Activated CD4-positive, alpha-beta T cell treated with anti-CD3 and anti-CD28 coated beads, Interleukin-2, amount 50 U/mL, for 48 hours (primary cell): ENCODE measurements at places on chromosomes 5 and 9.
A peak's percentile ranks its signal among the peaks of the same experiment; 100 is the strongest.

GRCh38 chr9:135491764-135492163 lies 8.7 kb upstream of the MRPS2 start:
- no peak for DNase-seq

GRCh38 chr5:9467199-9468059 lies 78.4 kb downstream of the SEMA5A start:
- DNase-seq: no peak

GRCh38 chr5:65086234-65086890 lies 317.6 kb downstream of the CWC27 start:
- no peak for DNase-seq

GRCh38 chr5:67308988-67309688 lies 112.5 kb upstream of the CD180 start:
- no peak for DNase-seq

GRCh38 chr9:37293664-37294524 lies 128.6 kb upstream of the GRHPR start:
- no peak for DNase-seq

- DNase-seq: peak; percentile 55
Observed at GRCh38 chr9:127418037-127418471, 6.1 kb upstream of the ZNF79 start.

DNA sequence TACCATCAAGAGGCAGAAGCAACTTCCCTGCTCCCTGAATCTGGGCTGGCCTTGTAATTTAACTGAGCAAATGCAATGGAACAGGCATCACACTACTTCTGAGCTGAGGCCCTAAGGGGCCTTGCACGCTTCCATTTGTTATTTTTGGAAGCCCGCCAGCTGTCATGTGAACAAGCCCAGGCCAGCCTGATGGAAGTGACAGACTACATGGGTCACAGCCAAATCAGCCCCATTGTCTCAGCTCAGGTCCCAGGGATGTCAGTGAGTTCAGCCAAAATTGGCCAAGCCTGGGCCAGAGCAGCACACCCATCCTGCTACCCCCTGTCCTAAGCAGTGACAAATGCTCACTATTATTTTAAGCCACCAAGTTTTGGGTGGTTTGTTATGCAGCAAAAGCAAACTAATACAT lies 72.8 kb downstream of the PRRT1B start:
- no peak for DNase-seq

- no peak for DNase-seq
Observed at GRCh38 chr9:116905171-116905588, 218.1 kb downstream of the TRIM32 start.

GRCh38 chr5:1495525-1495897 lies 28.2 kb downstream of the LPCAT1 start:
- DNase-seq: no peak

DNA sequence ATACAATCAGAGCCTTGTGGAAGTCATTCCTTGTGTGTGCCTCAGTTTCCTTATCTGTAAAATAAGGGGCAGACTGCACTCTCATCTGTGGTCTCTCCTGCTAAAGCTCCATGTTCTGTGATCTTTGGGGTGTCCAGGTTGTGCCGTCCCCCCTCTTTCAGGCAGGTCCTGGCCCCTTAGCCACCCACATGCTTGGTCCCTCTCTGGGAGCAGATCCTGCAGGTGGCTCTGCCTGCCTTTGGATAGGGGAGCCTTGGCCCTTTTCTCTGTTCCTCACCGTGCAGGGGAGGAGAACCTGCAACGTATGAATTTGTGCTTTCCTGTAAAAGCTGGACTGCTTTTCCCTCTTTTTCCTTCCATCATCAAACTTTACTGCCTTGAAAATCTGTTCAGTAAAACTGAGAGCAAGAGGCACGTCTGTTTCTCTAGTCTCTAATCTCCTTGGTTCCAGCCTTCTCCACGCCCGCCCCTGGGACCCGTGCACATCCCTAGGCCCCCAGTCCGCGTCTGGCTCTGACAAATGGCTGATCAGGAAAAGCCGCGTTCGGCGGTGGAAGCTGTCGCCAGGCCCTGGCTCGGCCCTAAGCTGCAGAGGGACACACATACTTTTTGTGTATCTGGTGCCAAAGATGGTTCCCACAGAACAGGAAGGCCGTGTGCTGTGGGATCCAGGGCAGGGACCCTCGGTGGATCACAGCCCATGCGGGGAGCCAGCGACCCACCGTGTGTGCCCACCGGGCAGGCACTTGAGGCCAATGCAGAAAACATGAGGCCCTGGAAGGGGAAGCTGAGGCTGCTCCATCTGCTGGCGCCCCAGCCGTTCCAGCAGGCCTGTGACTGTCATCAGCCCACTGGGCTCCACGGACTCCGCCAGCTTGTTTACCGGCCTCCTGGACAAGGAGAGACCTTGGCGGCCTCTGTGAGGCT lies 43.4 kb upstream of the COL5A1 start:
- DNase-seq: no peak

- DNase-seq: no peak
Observed at GRCh38 chr5:171749365-171749764, 36.3 kb upstream of the SMIM23 start.

DNA sequence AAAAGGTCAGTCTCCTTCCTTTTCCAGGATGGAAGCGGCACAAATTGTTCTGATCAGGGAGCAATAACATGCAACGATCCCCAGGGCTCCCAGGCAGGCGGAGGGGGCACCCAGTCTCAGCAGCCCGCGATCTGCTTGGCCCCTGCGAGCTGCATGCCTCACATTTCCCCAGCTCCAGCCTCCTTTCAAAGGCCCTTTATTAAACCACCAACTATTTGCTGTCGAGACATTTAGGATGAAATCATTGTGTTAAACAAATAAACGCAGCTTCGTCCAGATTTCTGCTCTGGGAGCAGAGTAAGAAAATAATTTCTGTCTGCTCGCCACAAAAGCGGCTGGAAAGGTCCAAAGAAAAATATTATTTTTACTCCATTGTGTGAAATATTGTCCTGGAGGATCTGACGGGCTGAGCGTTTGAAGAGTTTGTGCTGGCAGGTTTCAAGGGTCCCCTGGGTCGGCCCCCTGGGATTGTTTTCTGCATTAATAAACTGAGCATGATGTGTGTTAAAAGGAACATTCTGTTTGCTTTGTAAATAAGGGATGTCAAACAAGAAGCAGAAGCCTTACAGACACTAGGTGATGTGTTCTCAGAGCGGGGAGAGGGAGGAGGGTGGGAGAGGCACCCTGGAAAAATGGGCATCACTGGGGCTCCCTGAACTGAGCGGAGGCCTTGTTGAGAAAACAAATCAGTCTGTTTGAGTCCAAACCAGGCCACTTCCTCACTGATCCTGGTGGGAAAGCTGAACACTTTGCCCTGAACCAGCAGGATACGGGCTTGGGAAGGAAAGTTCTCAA lies 110.1 kb downstream of the FOXD1 start:
- no peak for DNase-seq

DNA sequence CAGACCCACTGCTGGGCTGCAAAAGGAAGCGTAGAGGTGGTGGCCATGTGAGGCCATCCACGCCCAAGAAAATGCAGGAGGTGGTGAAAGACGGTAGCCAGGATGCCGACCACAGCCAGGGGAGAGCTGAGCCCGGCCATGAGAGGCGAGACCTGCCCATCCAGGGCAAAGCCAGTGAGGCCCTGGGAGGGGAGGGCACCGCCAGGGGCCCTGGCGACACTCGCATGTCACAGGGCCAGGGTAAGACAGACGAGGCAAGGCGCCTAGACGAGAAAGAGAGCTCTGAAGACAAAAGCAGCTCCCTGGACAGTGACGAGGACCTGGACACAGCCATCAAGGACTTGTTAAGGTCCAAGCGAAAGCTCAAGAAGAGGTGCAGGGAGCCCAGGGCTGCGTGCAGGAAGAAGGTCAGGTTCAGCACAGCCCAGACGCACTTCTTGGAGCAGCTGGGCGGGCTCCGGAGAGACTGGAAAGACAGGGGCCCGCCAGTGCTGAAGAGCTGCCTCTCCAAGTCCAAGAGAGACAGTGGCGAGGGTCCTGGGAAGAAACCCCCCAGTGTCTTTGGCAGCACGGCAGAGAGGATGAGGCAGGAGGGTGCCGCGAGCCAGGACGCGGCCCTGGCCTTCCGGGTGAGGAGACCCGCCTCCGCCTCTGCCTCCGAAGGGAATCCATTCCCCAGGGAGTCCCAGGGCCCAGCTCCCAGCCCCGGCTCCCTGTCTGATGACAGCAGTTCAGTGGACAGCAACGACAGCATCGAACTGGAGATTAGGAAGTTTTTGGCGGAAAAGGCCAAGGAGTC lies 6.9 kb downstream of the PPP1R26 start:
- no peak for DNase-seq

DNA sequence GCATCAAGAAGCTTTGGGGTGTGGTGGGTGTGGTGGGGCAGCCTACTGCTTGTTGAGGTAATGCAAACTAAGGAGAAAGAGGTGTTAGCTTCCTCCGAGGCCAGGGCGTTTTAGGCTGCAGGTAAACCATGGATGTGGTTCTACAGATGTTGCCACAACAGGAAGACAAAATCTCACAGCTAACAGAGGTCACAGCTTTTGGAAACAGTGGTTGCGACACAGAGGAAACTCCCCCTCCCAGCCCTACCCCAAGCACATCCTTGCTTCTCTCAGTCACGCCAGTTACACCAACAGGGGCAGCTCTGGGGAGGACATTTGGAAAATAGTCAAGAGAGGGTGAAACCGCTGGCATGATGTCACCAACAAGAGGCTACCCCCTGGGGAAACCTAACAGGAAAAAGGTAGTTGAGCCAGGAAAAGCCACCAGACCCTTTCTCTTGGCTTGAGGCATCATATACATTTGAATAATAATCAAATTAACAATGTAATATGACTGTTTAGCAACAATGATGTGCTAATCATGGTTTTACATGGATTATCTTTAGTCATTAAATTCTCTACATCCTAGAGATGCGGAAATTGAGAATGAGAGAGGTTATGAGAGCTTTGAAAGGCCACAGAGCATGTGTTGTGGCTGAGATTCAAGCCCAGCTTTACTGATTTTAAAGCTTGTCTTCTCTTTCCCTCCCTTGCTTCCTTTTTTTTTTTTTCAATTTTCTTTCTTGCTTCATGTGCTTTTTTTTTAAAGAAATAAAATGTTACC lies 82.2 kb upstream of the IL12B start:
- peak; percentile 70 for DNase-seq

DNA sequence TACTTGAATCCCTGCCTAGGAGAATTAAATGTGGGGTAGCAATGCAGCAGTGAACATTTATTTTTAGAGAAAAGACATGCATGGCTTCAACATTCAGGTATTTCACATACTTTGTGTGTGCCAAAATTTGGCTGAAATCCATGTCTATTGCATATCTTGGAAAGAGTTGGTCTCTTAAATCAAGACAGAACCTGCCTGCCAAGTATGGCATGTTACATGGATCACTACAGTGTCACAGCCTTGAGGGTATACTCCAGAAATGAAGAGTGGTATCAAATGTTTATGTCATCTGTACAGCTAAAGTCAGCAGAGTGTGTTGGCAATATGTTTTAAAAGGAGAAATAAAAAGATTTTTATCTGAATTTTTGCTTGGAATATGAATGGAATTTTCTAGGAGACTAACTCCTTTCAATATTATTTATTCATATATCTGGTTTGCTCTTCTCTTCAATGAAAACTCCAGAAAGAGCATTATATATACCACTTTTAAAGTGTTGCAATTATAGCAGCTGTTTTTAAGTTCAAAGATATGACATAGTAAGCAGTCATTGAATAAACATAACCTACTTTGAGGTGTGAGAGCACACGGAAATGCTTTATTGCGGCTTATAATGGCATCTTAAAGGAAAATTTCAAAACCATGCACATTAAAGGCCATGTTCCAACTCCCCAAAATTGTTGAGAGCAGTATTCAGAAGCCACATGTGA lies 95.4 kb upstream of the MINAR2 start:
- no peak for DNase-seq

GRCh38 chr5:68682400-68683160 lies 411.2 kb upstream of the SLC30A5 start:
- no peak for DNase-seq

DNA sequence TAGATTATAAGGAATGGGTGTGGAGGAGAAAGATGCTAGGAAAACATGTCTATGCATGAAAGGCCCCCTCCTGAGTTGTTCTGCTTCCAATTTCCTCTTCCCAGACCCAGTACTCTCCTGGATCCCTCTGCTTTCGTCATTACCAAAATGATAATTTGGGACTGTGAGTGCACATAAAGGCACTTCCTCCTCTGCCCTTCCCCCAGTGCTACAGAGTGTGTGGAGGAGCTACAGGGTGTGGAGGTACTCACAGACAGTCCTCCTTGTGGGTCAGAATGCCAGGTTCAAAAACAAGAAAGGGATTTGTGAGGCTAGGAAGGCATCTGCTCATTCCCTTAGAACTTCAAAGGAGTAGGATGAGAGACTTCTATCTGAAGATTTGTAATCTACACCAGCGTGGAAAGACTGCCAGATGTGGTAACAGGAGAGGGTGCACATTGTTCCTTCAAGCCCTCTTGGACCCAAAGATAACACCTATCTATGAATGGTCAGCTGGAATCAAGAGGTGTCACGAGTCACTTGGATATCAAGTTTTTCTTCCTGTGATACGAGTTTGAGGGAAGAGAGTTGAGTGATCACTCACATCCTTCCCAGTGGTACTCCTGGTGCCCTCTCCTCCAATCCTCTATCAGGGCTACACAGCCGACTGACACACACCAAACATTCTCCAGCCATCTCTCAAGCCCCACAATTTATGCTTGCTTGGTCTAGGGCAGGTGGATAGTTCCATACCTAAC lies 201.1 kb downstream of the EPB41L4A start:
- DNase-seq: no peak

- no peak for DNase-seq
Observed at GRCh38 chr9:116179568-116179967, 26.0 kb downstream of the PAPPA start.

- DNase-seq: no peak
Observed at GRCh38 chr5:52378237-52378636, 409.5 kb upstream of the ITGA1 start.

GRCh38 chr9:83688921-83689320 lies 18.8 kb downstream of the UBQLN1 start:
- no peak for DNase-seq

GRCh38 chr5:153459051-153459743 lies 31.3 kb upstream of the GRIA1 start:
- no peak for DNase-seq

- DNase-seq: no peak
Observed at GRCh38 chr9:13809401-13809800, 504.5 kb downstream of the NFIB start.

- DNase-seq: no peak
Observed at GRCh38 chr9:19488721-19489120, 79.9 kb downstream of the ACER2 start.

DNA sequence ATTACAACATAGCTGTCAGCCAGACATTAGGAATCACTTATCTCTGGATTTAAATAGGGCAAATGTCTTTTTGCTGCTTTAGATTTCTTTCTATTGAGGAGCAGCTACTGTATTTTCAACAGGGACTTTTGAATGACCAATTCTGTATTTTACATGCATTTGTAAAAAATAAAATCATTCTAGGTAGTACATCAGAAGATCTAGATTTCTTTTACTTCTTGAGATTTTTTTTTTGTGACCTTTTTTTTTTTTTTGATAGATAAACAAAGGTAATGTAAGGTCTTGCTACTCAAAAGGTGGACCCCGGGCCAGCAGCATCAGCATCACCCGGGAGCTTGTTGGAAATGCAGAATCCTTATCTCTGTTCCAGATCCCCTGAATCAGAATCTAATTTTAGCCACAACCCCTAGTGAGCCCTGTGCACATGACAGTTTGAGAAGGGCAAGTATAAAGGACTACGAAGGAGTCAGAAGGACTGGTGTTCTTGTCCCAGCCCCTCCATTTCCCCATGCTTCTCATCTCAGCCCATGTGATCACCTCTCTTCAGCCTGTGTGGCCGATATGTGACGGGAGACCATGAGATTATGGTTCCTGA lies 37.7 kb upstream of the CKMT2 start:
- DNase-seq: no peak

- DNase-seq: no peak
Observed at GRCh38 chr5:149326611-149327010, 18.7 kb upstream of the GRPEL2 start.

- DNase-seq: no peak
Observed at GRCh38 chr9:105290418-105290817, 46.0 kb downstream of the SLC44A1 start.
